ENCODE measurements at places on chromosomes 12 and 14.

- DNase-seq = no peak
Observed at GRCh38 chr12:48331399-48331798, 19.3 kb downstream of the ZNF641 start.

DNA sequence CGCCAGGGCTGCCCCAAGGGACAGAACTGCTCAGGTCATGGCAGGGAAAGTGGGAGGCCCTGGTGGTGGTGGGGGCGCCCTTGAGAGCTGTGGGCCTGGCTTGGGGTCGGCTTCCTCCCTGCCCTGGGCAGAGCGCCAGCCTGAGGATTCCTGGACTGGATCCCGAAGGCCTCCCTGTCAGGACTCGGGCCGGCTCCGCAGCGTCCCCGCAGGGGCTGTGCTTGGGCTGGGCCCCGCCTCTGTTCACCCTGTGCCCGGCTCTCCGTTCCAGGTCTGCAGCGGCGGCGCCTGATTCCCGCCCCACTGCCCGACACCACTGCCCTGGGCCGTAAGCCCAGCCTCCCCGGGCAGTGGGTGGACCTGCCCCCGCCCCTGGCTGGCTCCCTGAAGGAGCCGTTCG is 39.9 kb downstream of the KIF26A start:
- DNase-seq = no peak

DNA sequence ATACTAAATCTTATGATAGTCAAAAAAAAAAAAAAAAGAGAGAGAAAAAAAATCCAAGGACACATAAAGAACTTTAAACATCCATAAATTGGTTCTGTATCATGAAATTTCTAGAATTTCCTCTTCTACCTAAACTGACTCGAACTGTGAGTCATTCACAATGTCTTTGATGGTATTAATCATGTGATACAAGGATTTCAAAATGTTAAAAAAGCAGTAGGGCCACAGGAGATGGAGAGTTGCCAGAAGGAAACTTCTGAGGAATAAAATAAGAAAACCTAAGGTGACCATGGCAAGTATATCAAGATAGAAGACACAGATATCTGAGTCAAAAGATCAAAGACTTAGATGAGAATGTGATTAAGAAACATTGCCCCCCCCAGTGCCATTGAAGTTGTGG is 1320.9 kb upstream of the FLRT2 start:
- no peak for DNase-seq

DNA sequence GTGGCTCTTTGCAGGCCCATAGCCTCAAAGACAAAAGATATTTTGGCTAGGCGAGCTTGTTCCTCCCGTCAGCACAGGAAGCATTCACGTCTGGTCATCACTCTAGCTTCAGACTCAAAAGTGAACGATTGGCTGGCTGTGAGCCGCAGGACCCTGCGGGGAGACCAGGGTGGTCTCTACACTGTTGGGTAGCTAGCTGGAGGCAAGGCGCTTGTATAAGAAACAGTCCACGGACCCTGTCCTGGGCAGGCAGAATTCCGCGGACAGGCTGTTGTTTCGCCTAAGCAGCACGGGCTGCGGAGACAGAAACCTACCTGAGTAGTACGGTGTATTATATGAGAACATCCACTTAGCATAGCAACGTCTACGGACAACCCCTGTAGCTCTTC is 29.6 kb downstream of the WBP11 start:
- DNase-seq = no peak

GRCh38 chr14:79175671-79176070 is 1005.5 kb downstream of the NRXN3 start:
- no peak for DNase-seq

DNA sequence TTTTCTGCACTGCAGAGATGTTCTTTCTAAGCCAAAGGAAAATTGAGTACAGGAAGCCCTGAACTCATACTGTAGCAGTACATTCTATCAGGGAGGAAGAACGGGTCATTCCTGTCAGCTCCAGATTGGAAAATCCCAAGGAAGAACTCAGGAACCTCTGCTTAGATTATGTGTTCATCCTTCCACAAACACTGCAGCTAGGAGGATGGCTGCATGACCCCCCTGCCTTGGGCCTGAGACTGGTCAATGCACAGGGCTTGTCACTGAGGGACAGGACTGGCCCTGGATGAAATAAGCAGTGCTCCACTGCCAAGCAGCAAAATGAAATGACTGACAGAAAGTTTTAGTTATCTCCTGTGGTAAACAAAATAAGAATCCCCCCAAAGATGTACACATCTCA is 1406.8 kb upstream of the TMEM132C start:
- DNase-seq = no peak

GRCh38 chr12:68250454-68250853 is 3.0 kb downstream of the IL22 start:
- DNase-seq = no peak

DNA sequence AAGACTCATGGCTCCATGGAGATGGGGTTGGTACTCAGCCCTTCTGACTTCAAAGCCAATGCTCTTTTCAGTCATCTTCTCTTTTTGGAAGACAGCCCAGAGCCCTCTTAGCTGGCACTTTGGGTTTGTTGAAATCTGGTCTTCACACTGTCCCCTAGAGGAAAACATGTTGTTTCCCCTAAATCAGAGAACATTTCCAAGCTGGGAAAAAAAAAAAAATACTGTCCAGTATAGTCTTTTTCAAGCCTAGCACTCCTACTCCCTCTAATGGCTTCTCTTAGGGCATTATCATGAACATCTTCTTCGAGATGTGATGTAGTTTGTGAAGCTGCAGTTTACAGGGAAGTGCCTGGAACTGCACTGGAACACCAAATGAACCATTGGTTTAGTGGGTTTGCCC is 3.0 kb upstream of the ZC3H14 start:
- no peak for DNase-seq

GRCh38 chr12:48640428-48640827 is 41.6 kb downstream of the KANSL2 start:
- no peak for DNase-seq

- DNase-seq = no peak
Observed at GRCh38 chr12:3229577-3229976, 152.4 kb downstream of the TSPAN9 start.

DNA sequence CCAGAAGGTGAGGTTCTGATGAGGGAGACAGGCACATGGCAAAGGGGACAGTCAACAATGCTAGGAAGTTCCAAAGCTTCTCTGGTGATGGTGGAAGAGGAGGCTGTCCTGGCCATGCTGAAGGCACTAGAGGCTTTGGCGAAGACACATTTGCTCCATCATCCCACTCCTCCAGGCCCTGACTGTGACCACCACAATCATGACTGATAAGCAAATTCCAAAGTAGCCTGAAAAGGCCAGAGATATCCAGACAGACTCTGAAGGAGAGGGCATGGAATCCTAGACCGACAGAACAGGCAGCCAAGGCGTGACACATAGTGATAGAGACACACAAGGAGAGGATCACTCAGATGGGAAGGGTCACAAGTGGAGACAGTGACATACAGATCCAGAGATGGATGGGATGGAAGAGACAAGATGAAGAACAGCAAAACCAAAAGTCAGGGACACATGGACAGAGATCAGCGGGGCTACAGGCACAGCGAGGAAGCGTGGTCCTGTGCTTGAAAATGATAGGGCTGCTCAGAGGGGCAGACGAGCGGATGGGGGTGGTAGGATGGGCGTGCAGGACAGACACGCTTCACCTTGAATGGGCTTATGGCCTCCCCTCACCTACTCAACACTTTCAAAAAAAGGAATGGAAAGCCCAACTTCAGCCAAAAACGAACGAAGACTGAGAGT is 1.3 kb downstream of the ZFHX2 start:
- no peak for DNase-seq

GRCh38 chr14:51209457-51209856 is 30.6 kb upstream of the TMX1 start:
- DNase-seq = no peak

- no peak for DNase-seq
Observed at GRCh38 chr14:46653031-46653755, 1.6 kb upstream of the RPL10L start.

GRCh38 chr14:98907271-98907670 is 364.7 kb downstream of the BCL11B start:
- no peak for DNase-seq

- no peak for DNase-seq
Observed at GRCh38 chr12:117234441-117234840, 44.2 kb upstream of the FBXO21 start.

DNA sequence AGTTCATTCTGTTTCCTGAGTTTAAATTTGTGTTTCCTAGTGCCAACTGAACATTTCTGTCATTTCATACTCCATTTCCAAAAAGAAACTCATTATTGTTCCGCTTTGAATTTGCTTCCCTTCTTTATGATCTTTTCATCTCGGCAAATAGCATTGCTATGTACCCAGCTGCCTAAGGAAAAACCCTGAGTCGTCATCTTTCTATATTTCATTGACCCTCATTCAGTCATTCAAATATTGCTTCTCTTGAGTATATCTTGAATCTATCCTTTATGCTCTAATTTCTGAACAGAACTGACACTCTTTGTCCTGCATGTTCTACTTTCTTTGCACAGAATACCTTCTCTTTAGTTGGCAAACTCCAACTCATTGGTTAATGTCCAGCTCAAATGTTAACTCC is 35.9 kb downstream of the ADIPOR2 start:
- DNase-seq = no peak

DNA sequence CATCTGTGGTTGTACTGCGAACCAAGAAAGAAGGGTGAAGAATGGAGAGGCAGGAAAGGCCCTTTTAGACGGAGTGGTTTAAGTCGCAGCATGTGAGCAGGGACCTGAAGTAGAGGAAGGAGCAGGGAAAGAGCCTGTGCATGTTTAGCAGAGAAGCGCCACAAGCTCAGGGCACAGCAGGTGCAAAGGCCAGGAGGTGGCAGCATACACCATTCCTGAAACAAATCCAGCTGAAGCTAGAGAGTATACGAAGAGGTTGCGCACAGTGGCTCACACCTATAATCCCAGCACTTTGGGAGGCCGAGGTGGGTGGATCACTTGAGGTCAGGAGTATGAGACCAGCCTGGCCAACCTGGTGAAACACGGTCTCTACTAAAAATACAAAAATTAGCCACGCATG is 49.9 kb downstream of the HELB start:
- no peak for DNase-seq

GRCh38 chr12:4270016-4270830 is 3.3 kb upstream of the CCND2 start:
- DNase-seq = peak; percentile 60

DNA sequence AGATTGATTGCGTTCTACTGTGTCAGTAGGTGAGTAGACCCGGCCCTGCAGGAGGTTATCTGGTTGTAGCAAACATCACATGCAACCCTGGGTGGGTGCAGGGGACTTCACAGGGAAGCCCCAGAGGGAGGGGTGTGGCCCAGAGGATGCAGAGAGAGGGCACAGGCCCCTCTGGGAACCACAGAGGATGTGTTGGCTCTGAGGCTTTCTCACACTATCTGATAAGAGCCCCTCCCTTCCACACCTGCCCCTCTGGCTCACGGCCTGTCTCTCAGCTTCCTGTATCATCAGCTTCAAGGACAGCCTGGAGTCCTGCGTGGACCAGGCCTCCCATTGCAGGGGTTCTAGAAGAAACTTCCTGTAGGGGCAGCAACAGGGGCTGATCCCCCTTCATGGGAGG is 101.9 kb downstream of the RIN3 start:
- peak; percentile 12 for DNase-seq

DNA sequence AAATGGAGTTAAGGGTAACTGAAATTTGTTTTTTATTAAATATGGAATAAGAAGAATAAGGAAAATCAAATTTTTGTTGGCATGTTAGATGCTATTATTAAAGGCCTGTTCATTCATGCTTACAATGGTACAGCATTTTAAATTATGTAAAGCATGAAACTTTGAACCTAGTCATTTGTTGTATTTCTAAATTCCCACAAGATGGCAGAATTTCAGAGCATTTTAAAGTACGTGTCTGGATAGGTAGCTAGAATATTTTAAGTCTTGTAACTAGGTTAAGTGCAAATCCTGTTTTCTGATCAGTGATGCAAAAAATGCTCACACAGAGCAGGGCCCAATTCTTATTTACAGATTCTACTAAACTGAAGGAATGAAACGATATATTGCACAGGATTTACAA is 585.6 kb upstream of the MIS18BP1 start:
- DNase-seq = no peak

- no peak for DNase-seq
Observed at GRCh38 chr12:108583991-108584390, 13.9 kb downstream of the TMEM119 start.

- no peak for DNase-seq
Observed at GRCh38 chr12:70948976-70949336, 28.4 kb upstream of the PTPRR start.

GRCh38 chr12:105562199-105562971 is 231.9 kb downstream of the C12orf75 start:
- no peak for DNase-seq

GRCh38 chr12:76666290-76666835 is 97.6 kb upstream of the ZDHHC17 start:
- DNase-seq = no peak

- no peak for DNase-seq
Observed at GRCh38 chr12:130815028-130815741, 23.9 kb downstream of the STX2 start.

GRCh38 chr12:49340971-49341776 is 4.2 kb upstream of the C1QL4 start:
- DNase-seq = no peak

DNA sequence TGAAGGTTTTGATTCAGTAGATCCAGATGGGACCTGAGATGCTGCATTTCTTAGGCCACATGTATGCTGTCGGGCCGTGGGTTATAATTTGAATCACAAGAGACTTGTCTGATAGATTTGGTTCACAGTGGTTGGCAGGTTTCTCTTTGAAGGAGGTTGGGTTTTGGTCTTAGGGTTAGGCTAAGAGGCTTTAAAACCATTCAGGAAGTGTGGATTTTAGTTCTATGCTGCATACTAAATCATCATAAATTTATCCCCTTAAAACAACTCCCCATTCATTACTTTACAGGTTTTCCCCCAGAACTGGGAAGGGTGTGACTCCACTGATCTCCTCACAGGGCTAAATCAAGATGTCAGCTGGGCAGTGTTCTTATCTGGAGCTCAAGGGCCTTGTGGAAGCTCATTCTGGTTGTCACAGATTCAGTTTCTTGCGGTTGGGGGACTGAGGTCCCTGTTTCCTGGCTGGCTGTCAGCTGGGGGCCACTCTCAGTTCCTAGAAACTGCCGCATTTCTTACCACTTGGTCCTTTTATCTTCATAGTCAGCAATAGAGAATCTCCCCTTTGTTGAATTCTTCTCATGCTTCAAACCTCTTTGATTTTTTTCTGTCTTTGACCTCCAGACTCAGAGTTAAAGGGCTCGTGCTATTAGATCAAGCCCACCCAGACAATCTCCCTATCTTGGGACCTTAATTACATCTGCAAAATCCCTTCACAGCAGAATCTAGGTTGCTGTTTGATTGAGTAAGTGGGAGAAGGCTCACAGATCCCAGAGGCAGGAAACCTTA is 20.6 kb upstream of the PCNX1 start:
- no peak for DNase-seq

GRCh38 chr12:63400718-63401117 is 249.7 kb upstream of the AVPR1A start:
- DNase-seq = no peak

GRCh38 chr12:24561882-24562770 is 386.8 kb downstream of the BCAT1 start:
- no peak for DNase-seq

DNA sequence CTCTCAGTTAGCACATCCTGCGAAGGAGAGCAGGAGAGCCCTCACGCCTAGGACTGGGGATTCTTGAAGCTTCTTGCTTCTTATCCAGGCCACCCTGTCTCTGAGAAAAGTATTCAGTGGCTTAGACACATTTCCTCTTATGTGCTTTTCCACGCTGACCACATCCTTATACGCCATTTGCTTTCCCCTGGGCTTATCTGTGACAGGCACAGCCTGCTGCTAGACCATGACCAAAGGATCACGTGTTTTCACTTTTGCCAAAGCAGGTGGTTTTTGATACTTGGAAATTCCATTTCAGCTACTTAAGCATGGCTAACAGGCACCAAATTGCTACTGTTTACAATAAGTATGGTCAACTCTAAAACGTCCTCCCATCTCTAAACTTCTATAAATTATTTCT is 587.4 kb downstream of the AACS start:
- no peak for DNase-seq

Data from stimulated activated CD4-positive, alpha-beta T cell treated with anti-CD3 and anti-CD28 coated beads, Interleukin-12 subunit alpha, Interleukin-12 subunit beta, amount 100 ng/mL, for 4 hours (primary cell).